CD4-positive, alpha-beta T cell treated with Interleukin-4 for 1 hour (primary cell): ENCODE measurements at places on chromosomes 5 and 9.
A peak's percentile ranks its signal among the peaks of the same experiment; 100 is the strongest.

DNA sequence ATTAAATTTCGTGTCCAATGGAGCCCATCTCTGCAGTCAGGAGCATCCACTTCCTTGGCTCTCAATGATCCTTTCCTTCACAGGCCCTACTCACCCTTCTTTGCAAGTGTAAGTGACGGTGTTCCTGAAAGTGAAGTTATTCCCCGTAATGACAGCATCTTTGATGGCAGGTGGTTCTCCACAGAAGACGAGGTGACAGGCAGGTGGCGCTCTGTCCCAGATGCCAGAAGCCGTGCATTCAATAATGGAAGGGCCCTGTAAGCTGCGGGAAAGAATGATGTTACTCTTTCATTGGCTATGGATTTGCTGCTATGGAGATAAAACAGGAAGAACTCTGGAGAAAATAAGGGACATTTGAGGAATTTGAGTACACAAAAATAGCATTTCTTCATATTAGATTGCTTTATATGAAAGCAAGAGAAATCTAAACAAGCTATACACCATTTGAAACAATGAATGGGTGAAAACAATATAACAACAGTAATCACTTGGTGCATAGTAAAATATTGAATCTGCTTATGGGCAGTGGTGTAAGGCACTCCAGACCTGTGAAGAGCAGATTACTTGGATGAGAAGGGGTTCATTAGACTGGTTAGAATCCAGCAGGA, 89.9 kb upstream of the TXNDC8 start:
- no peak for DNase-seq

- no peak for DNase-seq
Observed at GRCh38 chr5:140194662-140195061, 19.7 kb downstream of the CYSTM1 start.

GRCh38 chr9:82475584-82476301, 487.2 kb downstream of the SPATA31D1 start:
- no peak for DNase-seq

DNA sequence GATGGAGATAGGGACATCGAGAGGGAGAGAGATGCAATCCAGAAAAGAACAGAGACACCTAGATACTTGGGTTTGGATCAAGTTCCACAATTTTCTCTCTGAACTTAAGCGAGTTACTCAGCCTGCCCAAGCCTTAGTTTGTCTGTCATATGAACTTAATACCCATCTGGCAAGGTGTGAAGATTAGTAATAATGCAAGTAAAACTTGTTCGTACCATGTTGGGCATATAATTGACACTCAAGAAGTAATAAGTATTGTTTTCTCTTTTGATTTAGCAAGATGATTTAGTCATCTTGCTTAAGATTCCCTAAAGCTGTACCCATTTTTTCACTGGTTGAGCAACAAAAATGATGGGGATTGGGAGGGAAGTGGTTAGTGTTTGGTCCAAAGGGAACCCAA, 7.5 kb downstream of the RABGAP1 start:
- DNase-seq = peak; percentile 10
